ENCODE measurements at places on chromosomes 5 and 9.

DNA sequence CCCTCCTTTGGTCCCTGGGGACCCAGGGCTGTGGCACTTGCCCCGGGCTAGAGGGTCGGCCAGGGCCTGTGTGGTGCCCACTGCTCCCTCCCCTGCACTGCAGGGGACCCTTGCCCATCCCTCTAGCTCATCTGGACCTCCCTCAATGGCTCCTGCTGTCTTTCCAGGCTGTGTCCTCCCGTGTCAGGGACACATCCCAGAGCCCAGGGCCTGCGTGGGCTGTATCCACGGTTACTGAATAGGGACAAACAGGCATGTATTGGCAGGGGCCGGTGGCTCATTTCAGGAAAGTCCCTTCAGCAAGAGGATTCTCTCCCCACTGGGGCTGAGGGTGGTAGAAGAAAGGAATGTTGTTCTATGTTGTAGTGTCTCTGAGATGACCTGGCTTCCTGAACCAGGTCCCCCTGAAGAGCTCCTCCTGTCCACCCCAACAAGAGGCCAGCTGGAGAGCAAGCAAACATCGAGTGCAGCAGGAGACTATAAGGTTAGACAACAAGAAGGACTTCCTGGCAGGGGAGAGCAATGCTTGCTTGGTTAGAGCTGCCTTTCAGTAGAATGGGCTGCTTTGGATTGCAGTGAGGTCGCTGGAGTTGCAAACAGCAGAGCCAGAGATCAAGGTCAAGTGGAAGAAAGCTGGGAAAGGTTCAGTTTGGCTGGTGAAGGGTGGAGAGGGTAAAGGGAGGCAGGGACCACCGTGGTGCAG, 1.0 kb upstream of the CRB2 start:
- no peak for DNase-seq

DNA sequence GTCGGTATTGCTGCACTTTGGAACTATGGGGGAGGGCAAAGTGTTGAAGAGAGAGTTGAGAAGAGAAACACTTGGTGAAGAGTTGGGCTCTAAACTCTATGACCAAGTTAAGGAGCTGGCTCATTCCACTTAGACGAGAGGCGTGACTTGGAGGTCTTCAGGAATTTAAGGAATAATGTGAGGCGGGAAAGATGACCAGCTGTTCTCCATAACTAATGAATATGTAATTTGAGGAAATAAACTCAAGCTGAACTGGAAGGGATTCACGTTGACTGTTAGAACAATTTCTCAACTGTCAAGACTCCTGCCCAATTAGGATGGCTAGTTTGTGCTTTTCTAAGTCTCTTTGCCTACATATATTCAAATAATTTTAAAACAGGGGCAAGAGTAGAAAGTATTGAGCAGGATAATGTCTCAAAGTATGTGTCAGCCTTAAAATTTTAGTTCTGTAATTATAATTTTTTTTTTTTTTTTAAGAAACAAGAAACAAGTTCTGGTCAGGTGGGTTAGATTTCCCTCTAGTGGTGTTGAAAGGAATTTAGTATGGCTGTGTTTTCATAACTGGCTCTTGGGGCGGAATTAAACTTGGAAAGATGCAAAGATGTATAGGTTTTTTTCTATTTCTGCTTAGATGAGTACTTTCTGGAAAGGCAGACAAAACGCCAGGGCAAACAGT, 33.4 kb downstream of the TMEM252 start:
- no peak for DNase-seq

DNA sequence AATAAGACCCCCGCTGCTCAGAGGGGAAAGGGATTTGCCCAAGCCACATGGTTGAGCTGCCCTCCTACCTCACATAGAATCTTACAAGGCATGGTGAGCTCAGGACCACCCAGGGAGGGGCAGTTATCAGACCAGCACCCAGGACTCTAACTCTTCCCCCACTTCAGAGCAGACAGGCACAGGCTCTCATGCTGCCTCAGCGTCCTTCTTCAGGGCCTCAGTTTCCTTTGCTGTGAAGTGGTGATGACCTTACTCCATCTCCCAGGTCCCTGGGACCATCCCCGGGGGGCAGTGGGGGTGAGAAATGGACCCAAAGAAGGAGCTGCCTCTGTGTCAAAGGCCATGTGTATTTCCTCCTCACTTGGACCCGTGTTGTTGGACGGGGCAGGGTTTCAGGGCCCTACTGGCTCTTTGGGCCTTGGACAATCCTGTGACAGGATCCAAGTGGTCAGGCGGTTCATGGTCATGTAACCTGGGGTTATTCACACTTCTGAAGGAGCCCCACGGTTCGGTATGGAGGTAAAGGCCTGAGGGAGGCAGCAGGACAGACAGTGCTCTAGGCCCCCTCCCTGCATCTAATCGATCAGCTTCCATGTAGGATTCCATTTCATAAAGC, 31.7 kb upstream of the CSF1R start:
- no peak for DNase-seq

GRCh38 chr9:90095682-90096081, 490.9 kb downstream of the GADD45G start:
- no peak for DNase-seq

DNA sequence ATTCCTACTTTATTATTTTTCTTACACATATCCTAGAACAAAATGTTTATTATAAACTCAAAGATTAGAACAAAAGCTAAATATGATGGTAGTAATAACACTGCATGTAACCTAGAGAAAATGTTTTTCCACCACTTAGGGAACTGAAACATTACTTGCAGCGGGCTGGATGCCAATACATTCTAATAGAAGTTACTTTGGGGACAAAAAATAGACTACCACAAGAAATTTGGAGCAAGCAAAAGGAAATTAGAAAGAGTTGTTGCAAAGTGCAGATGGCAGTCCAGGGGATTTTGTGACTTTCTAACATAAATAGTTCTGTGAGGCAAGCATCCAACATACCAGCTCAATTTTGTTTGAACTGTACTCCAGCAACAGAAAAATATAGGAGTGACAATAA, 255.3 kb upstream of the GRIN3A start:
- DNase-seq: no peak

DNA sequence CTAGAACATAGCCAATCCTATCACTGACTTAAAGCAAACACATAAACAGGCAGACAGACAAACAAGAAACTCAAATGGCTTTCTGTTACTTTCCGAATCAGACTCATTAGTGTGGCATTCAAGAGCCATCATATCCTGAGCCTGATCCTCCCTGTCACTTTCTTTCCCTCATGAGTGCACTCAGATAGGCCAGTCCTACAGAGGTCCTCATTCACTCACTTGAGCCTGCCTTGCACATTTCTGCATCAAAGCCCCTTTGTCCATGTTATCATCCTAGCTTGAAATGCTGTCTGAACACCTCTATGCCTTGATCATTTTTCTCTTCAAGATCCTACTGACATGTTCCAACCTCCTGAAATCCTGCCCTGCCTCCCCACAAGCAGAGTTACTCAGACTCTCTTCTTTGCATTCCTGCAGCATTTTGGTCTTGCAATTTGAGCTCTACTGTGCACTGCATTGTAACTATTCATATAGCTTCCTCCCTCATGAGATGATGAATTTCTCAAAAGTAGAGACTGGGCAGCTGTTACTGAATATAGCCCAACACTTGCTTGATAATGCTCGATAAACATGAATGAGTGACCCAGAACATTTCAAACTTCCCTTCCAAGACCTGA, 126.9 kb downstream of the PALM2AKAP2 start:
- DNase-seq: no peak

DNA sequence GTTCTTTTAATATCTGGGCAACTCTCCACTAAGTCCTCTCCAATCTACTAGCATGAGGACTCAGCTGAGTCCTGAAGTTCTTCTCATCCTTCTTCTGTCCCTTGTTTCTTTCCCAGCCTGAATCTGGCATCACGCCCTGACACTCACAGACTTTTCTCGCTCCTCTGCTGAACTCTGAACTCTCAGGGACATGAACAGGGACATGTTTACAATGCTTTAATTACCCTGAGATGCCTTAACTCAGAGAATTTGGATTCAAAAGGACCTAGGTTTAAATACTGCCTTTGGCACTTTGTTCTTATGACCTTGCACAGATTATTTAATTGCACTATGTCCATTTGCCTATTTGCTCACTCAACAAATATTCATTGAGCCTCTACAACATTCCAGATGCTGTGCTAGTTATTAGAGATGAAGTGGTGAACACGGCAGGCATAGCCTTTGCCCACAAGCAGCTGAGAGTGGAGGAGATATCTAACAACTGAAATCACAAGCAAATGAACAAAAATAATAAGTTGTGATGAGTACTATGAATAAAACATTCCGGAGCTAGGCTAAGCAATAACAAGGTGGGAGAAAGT, 106.0 kb downstream of the ADRB2 start:
- DNase-seq: no peak

GRCh38 chr9:116153765-116154333, at the start of gene PAPPA:
TSS of gene PAPPA (plus strand) at chr9:116153791. CDS start at chr9:116154173, 382 bp downstream.
- DNase-seq: no peak
